A549 (cell line): ENCODE measurements at places on chromosomes 7 and 10.

- DNase-seq = no peak
Measured at GRCh38 chr10:116486770-116487448, 58.8 kb upstream of the PNLIP start.

GRCh38 chr10:24438800-24439199 is 229.9 kb downstream of the KIAA1217 start:
- no peak for DNase-seq

- no peak for DNase-seq
Measured at GRCh38 chr7:91826377-91826776, 54.1 kb downstream of the MTERF1 start.

DNA sequence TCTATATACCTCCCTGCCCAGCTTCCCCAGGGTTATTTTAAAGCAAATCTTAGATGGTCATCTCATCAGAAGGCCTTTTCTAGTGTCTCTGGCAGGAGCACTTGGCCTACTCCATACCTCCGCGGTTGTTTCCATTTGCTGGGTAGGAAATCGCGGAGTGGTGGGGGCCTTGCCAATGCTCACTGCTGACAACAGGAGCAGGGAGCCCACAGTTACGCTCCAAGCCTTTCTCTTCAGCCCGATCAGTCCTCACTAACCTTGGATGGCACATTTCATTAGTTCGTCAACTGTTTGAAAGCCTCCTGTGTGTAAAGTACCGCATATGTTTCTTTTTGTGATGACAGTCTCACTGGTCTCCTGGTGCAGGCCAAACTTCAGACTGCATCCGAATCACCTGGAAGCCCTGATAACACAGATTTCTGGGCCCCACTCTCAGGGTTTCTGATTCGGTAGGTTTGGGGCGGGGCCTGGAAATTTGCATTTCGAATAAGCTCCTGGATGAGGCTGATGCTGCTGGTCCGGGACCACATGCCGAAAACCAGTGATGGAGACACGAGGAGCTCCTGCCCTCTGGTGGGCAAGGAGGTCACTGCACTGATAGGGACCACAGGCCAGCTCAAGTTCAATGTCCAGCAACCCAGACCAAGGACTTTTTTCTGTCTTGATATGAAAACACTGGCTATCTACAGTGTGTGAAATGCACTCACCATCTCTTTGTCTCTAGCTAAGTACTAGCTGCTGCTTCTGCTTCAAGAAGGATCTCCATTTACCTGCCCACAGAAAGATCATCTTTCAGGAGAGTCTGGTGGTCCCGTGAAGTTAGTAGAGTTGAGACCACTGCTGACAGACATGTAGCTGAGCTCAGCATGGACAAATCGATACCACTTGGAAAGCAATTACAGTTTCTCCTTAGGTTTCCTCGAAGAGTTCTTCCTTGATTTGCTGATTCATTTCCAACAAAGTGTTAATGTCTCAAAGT is 14.0 kb downstream of the LRGUK start:
- DNase-seq = peak; percentile 77

DNA sequence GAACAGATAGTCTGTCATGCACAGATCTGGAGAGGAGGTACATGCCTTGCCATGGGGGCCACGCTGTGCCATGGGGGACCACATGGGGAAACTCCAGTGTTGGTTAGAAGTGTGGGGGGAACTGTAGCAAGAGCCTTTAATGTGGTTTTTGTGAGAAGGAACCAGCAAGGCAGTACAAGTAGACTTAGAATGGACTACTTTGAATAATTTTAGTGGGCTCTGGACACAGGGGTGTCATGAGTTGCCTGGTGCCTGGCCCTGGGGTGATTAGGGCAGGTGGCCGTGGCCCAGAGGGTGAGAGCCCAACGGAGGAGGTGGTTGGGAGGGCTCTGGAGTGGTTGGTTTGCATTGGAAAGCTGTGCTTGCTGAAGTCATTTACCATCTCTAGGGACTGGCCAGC is 77.2 kb downstream of the CXCL12 start:
- DNase-seq = no peak

DNA sequence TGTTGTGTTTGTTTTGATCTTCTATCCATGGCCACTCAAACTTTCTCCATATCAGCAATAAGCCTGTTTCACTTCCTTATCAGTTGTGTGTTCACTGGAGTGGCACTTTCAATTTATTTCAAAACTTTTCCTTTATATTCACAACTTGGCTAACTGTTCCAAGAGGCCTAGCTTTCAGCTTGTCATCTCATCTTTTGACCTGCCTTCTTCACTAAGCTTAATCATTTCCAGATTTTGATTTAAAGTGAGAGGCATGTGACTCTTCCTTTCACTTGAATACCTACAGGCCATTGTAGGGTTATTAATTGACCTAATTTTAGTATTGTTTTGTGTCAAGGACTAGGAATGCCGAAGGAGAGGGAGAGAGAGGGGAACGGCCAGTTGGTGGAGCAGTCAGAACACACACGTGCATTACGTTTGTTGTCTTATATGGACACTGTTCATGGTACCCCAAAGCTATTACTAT is 5.5 kb upstream of the GNAT3 start:
- no peak for DNase-seq

DNA sequence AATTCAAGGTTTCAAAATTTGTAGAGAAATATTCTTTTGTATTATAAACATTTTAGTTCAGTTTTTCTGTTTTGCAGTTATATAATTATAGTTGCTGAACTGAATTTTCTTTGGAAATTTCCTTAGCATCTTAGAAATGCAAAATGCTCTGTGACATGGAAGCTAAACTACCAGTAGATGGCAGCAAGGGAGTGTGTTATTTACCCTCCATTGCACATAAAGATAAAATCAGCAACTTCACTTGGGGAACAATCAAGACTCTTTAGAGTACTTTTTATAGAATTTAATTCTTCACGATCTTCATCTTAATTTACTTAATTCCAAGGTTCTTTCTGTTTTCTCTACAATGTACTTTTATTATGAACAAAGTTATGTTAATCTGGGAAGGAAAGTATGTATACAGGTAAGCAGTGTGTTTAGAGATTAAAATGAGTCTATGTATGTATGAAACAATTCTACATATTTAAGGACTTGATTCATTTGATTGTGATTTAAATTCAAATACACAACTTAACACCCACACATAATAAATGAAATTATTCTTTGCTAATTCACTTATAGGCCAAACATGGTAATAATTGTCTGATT is 404.2 kb downstream of the THSD7A start:
- DNase-seq = peak; percentile 76

- DNase-seq = no peak
Measured at GRCh38 chr10:11602358-11602757, 9.1 kb downstream of the USP6NL start.

DNA sequence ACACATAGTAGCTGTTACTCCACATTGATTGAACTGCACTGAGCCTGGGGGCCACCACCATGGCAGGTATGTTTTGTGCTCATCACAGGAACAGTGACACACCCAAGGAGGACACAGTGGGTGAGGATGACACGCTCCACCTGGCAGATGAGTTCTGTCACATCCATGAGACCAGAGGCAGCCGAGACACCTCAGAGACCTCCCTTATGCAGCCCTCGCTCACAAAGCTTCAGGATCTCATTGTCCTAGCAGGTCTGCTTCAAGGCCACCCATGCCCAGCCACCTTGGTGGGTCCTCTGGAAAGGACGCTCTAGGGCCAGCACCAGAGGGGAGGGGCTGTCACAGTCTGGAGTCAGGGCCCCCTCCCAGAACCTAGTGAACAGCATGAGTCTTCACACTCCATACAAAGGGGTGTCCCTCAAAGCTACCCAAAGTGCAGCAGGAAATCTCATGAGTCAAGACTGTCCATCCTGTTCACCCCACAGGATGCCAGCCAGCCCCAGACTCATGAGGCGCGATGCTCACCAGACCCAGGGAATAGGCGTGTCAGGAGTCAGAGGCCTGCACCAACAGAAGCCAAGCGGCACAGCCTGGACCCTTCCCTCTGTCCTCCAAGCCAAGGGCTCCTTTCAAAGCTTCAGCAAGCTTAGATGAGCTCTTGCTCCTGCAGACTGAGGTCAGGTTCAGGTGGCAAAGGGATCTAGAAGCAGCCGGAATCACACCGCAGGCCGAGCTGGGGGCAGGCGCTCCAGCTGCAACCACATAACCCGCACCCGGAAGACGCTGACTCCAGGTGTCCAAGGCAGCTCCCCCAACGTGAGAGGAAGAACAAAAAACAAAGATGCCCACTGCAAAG is 9.6 kb downstream of the FAM53B start:
- no peak for DNase-seq

DNA sequence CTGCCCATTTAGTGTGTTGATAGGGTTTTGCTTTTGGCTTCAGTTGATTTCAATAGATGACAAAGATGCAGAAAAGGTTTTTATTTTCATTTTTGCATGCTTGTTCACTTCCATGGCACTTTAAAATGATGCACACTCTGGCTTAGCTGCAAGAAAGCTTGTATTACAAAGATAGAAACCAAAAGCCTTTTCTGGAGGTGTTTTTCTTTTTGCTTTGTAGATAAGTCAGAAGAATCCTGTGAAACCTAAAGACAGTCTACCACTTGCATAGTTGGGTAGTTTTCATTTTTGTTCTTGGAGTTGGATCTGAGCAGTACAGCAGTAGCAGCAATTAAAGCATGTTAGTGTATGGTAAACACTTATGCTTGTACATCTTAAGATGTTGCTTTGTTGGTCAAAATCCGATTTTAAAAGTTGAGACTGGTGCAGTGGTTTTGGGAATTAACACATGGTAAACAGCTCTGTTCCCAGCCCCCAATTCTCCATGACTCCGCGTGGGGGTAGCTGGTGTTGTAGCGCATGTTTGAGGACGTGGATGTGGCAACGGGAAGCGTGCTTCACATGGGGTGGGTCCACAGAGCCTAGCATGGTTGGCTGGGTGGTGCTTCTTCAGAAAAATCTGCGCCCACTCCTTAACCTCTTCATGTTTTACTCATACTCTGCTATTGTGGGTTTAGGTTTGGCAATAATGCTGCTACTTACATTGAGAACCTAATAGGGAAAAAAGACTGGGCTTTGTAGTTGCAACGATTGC is 19.8 kb downstream of the CCNY start:
- DNase-seq = no peak

DNA sequence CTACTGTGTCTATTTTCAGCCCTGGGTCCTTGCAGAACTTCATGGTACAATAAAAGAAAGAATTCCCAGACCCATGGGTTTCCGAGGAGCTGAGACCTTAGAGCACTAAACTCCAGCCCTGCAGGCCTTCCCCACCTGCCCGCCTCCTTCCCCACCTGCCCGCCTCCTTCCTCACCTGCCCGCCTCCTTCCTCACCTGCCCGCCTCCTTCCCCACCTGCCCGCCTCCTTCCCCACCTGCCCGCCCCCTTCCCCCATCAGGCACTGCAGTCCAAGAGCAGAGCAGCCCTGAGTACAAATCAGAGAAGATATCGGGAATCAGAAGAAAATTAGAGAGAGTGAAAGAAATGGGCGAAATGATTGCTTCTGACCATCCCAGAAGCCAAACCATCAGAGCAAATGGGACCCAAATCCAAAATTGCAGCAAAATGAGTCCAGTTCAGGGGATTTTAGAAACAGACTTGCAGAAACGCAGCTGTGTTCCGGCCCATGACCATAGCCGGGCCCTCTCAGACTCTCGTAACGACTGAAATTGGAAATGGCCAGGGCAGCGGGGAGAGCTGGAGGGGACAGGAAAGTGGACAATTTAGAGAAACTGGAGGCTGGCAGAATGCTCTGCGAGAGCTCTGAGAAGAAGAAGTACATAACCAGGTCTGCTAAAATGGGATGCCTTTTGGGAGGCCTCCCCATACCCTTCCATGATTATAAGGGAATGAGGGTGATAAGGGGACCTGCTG is 568.4 kb downstream of the TCERG1L start:
- no peak for DNase-seq

DNA sequence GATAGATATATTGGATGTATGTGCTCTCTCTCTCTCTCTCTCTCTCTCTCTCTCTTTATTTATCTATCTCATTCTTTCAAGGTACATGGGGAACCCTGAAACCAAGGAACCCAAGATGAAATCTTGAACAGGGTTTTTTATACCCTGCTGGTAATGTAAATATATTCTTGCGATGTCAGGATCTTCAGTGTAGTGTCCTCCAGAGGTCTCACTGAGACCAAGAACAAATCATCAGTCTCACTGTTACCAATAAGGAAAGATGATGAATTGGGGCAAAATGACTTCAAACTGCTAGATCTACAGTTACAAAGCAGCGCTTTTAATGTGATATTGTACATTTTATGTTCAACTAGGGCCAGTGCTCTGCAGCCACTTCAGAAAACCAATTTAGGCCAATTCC is 423.5 kb downstream of the ANKRD7 start:
- no peak for DNase-seq

DNA sequence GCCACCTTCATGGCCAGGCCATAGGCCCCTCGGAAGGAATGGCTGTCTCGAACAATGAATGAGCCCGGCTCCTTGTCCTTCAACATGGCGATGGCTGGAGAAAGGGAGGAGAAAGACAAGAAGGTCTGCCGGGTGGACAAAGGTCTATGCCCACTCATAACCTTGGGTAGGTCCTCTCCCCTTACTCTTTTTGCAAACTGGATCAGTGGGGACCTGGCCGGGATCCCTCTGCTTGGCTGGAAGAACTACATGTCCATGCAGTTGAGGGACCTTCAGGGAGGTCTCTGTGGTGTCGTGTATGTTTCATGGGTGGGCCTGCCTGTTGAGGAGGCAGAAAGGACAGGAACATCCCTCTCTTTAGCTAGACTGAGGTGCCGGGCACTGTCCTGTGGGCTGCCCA is 284.8 kb downstream of the TNS3 start:
- DNase-seq = no peak

GRCh38 chr7:152588350-152588749 is 87.6 kb downstream of the XRCC2 start:
- DNase-seq = peak; percentile 49

GRCh38 chr10:97811958-97812357 is 37.7 kb upstream of the GOLGA7B start:
- DNase-seq = no peak

DNA sequence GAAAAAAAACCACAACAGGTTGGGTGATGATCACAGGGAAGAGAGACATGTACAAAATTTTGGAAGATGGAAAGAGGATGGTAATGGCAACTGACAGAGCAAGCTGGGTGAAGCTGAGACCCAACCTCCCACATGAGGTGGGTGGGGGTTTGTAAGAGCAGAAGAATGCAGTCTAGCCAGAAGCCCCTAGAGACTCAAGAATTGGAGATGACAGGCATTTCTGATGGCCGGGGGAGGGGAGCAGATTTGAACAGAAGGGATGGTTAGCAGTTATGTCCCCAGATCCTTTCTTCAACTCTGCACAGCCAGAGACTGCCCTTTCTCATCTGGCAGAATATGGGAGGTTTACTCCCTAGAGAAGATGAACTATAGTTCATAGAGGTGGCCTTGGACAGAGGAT is 208.0 kb downstream of the GALNT17 start:
- no peak for DNase-seq

- DNase-seq = no peak
Measured at GRCh38 chr10:125007436-125007835, 65.5 kb downstream of the ZRANB1 start.
